NCI-H1436 (cell line): ENCODE measurements at places on chromosomes 6 and 20.

DNA sequence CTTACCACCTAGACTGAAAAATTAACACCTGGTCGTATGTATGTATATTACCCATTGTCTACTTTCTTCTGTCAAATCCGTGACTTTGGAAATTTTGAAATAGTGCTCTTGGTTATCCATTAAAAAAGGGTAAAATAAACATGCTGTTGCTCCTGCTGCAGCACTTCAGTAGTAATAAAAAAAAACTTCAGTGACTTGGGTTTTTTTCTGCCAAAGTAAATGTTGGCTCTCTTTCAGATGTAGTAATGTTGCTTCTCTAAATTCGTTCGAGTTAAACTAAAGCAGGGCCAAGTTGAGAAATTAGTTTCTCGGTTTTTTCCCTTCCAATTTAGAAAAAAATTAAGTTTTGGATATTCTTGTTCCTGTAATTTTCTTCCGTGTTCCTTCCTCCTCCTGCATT, 34.2 kb downstream of the JARID2 start:
- no peak for DNase-seq

- DNase-seq, result no peak
Observed at GRCh38 chr6:53829698-53830221, 35.0 kb downstream of the LRRC1 start.

DNA sequence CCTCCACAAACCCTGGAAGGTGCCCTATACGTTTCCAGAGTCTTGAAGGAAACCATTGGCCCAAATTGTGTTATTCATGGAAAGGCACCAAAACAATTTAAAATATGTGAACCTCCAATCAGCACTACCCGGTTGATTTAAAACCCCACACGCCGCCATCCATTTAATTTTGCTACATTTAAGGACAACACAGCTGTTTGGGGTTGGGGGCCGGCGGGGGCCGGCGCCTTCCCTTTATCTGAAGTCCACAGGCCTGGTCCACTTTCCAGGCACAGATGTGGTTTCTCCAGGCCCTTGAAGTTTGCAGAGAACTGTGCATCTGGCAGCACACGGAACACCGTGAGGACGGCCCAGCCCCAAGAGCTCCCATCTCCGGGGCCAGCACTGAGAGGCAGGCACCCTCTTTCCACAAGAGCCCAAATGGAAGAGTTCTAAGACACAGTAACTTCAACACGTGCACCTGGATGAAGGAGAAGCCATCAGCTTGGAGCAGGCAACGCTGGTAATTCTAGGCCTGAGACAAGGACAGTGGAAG, 16.8 kb upstream of the FRMD1 start:
- DNase-seq, result no peak

DNA sequence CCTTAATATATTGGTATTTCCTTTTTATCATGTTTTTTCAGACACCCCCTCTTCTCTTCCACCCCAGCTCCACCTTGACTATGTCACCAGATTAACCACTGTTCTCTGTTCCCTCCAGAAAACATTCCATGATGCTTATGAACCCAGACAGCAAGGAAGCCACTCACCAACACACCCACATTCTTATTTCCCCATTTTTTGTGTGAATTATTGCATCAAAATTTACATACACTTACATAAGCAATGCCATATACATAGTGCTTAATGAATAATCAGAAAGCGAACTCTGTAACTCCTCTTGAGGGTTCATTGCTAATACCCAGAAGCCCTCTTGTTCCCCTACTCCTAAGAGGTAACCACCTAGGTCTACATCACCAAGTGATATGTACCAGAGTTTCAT, 182.3 kb upstream of the CDYL start:
- DNase-seq, result no peak

DNA sequence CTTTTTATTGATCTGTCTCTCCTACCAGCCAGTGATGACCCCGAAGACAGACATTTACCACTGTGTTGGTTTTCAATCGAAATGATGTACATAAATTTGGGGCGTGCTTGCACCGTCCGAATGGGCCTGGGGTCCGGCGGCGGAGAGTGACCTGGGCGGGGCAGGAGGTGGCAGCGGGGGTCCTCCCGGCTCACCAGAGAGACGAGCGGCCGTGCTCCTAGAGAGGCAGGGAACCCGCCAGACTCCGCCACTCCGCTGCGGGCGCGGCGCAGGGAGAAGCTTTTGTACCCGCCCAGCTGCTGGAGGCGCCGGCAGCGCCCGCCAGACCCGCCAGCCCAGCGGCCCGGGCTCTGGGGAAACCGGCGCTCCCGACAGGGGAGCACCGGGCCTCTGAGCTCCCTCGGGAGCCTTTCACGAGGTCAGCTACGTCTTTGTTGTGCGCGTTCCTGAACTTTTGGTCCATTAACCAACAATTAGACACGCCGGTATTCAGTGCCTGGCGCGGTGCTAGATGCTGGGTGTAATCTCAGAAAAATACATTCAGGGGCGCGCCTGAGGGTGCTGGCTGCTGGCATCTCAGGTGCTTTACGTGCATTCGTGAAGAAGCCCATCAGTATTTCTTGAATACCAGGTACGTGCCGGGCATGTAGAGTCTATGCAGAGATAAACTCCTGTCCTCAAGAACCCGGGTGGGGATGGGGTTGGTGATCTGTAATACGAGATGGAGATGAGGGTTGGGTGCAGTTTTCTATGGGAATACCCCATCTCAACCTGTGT, at the start of gene PGBD1:
Gene PGBD1, plus strand, starts transcription at position 285 of the 777 bp plus-strand sequence. CDS start 2,242 bp downstream, outside the sequence.
- DNase-seq, result peak; percentile 59

GRCh38 chr20:872855-873520, 39.5 kb downstream of the FAM110A start:
- no peak for DNase-seq

- DNase-seq, result no peak
Observed at GRCh38 chr6:96786336-96786735, 50.9 kb downstream of the GPR63 start.

DNA sequence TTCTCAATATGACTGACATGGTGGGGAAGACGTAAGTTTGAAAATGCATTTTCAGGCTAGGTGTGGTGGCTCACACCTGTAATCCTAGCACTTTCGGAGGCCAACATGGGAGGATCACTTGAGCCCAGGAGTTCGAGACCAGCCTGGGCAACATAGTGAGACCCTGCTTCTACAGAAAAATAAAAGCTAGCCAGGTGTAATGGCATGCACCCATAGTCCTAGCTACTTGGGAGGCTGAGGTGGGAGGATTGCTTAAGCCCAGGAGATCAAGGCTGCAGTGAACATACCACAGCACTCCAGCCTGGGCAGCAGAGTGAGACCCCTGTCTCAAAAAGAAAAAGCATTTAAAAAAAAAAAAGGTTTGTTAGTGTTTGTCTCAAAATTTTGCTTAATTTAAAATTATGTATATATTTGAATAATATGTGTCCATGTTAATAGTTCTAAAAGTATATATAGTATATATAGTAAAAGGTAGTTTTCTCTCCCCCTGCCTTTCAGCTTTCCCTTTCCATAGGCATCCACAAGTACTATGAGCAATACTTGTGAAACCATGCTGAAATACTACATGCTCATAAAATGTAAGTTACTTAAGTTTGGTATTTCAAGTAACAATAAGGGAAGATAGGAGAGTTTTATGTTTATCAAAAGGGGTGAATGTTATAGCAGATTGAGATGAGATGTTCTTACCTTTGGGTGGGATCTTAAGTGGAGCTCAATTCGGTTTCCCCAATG, 15.1 kb downstream of the PTPRA start:
- DNase-seq, result no peak

DNA sequence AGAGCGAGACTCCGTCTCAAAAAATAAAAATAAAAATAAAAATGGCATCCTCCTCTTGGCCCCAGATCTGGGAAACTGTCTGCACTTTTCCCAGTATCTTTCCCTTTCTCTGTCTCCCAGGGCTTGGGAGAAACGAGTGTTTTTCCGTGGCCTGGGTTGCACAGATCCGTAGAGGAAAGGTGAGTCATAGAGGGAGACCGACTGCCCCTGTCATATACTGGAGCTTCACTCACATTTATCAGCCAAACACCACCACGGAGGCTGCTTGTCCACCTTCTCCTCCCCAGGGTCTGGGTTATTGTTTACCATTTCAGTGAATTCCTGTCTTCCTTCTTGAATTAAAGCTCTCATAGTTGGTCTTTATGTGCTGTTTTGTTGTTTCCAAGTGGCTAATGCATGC, 31.9 kb upstream of the EIF2S2 start:
- no peak for DNase-seq

- DNase-seq, result peak; percentile 38
Observed at GRCh38 chr20:32484958-32485769, 100.0 kb downstream of the NOL4L start.

DNA sequence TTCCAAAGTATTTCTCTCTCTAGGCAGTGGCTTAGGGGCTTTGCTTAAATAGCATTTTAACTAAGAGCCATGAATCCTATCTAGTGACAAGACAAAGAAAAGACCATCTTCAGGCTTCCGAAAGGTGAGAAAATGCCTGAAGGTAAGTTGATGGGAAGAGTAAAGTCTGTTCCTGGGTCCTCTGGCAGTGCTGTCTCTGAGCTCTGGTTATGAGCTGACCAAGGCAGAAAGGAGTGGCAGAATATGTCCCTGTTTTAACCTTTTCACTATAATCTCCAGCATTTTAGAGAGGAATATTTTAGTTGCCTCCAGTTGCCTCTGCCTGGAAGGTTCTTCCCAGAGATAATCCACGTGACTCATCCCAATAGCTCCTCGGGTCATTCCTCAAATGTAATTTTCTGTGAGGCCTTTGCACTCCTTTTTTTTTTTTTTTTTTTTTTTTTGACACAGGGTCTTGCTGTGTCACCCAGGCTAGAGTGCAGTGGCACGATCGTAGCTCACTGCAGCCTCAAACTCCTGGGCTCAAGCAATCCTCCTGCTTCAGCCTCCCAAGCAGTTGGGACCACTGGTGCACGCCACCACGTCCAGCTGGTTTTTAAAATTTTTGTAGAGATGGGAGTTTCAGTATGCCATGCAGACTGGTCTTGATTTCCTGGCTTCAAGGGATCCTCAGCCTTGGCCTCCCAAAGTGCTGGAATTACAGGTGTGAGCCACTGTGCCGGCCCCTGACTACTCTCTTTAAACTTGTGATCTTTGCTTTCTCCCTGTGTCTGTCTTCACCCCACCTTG, 3.7 kb upstream of the ARMH2 start:
- no peak for DNase-seq

- DNase-seq, result no peak
Observed at GRCh38 chr20:47027456-47027855, 132.8 kb downstream of the EYA2 start.

- DNase-seq, result no peak
Observed at GRCh38 chr6:150235218-150235617, 92.4 kb downstream of the PPP1R14C start.

DNA sequence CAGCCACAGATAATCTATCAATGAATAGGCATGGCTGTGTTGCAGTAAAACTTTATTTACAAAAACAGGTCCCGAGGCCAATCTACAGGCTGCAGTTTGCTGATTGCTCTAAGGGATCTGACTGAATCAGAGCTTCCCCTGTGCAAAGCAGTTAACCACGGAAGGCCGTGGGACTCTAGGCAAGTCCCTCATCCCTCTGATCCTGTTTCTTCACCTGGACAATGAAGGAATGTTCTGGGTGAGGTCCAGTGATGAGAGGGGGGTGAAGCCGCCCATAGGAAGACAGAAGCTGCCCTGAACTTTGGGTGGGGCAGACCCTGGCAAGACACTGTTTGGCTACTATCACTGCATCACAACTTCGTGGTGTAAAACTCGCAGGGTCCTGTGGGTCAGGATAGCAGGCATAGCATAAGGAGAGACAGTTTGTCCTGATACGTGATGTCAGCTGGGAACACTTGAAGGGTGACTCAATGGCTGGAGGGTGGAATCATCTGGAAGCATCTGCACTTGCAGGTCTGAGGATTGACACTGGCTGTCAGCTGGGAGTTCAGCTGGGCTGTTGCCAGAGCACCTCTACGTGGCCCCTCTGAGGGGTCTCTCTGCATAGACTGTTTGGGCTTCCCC, 33.3 kb upstream of the TGM2 start:
- DNase-seq, result no peak

DNA sequence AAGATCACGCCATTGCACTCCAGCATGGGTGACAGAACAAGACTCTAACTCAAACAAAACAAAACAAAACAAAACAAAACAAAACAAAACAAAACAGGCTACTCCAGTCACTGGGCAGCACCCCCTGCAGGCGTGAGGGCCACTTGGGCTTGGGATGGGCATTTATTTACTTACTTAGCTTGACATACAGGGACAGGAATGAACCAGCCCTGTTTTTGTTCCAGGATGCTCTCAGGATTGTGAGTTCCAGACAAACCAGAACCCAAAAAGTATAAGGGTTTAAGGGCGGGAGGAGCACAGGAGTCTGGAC, 4.0 kb upstream of the PTPN1 start:
- DNase-seq, result no peak
